Glutamatergic neuron (in vitro differentiated cells): ENCODE measurements at places on chromosomes 5 and 9. TPM values are rescaled to one million over a fixed set of nuclear protein-coding genes. Genes with fewer than 3 reads are reported as not detected.

RXRA gene
- total RNA-seq = 20.5 TPM

MBLAC2 gene
- total RNA-seq = 2.6 TPM

UBLCP1 gene
- 24.3 TPM for total RNA-seq

ZFP2 gene
- 2.2 TPM for total RNA-seq

DNA sequence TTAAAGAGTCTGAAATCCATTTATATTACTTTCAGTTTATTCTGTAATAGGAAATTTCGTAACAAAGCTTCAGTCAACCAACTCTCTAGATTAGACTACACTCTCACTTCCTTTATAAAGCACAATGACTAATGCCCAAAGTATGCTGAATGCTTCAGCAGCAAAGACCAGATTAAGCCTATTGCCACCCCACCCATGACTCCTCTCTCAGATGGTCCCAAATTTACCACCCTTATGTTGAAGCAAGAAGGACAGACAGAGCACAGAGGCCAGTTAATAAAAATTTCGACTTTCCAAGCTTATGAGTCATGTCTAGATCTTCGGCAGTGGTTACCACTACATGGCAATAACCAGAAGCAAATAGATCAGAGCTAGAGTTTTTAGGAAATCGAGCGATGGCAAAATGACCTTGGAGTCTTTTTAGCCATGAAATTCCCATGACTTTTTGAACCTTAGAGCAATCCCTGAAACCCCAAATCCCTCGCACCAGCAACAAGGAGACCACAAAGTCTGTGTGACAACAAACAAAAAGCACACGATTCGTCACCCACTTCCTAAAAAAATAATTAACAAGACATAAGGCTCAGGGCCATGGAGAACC, 287.8 kb upstream of the RASA1 start:
- no peak for DNase-seq
- H3K4me3 ChIP-seq = no peak overlapping the region
- H3K36me3 ChIP-seq = no peaks in the 10 kb centered on the region
- H3K27me3 ChIP-seq = no peaks in the 10 kb centered on the region

IFNB1 gene
- total RNA-seq = not detected

DNA sequence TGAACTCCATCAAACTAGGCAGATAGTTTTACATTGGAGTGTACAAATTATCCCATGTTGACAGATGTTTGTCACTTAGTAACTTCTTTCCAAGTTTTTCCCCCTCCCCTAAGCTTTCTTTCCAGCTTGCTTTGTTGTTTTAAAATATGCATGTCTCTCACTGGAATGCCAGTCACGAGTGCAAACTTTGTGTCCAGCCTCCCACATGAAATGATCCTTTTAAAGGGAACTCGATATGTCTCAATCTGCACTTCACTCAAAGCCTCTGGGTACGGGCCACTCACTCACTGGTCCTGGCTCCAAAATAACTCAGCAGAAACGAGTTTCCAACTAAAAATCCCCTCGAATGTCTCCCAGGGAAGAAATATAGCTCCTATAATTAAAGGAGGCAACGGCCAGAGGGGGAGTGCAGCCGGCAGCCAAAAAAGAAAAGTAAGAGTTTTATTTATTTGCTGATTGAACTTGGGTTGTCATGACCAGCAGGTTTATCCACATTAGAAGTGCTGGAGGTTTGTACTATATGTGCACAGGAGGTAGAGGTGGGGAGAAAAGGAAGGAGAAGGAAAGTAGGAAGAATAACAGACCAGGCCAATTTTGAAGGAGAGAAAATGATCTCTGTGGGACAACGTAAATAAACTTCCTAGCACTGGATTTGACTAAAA, 17.5 kb downstream of the NR2F1 start:
- H3K36me3 ChIP-seq = no peaks in the 10 kb centered on the region
- peaks cover 2% of the 10 kb centered on the region for H3K4me1 ChIP-seq
- H3K27me3 ChIP-seq = peaks cover 38% of the 10 kb centered on the region
- DNase-seq = no peak
- no peak overlapping the region for H3K4me3 ChIP-seq

DNA sequence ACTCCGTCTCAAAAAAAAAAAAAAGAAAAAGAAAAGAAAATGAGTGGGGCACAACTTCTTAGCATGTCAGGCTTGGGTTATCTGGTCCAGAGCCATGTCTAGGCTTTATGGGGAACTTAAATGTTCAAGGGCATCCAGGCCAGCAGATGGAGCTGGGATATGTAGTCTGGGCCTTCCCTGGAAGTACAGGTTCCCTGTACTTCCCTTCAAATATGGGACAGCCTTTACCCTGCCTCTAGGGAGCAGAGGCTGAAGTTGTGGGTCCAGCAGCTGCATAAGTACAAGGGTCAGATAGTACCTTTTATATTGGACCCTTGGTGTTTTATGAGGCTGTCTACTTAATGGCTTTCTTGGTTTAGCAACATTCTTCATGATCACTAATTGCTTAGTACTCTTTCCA, 42.1 kb downstream of the FAF2 start:
- H3K4me1 ChIP-seq = no peaks in the 10 kb centered on the region
- no peaks in the 10 kb centered on the region for H3K36me3 ChIP-seq
- DNase-seq = no peak
- no peaks in the 10 kb centered on the region for H3K27me3 ChIP-seq

- H3K27ac ChIP-seq = no peak overlapping the region
- no peaks in the 10 kb centered on the region for H3K4me1 ChIP-seq
- no peaks in the 10 kb centered on the region for H3K27me3 ChIP-seq
Measured at GRCh38 chr9:32251539-32251938, 132.9 kb upstream of the ACO1 start.
